Germinal center (tissue), 1 donor: ENCODE measurements at places on chromosomes 7 and 10.
A peak's percentile ranks its signal among the peaks of the same experiment; 100 is the strongest.

DNA sequence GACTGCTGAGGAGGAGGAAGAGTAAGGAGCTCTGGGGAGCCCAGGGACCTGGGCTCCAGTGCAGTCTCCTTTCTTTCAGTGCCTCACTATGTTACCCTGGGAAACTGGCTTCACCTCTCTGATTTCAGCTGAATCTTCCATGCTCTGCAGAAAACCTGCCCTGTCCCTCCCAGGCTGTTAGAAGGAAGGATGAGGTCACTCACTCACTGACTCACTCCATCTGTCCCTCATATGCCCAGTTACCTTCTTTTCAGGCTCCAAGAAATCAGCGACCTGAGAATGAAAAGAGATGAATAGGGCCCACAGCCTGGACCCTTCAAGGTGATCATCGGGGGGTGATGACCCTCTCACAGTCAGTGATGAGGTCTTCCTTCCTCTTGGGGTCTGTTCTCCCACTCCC is 481 bp downstream of the SFTPA2 start:
- no peak for DNase-seq

DNA sequence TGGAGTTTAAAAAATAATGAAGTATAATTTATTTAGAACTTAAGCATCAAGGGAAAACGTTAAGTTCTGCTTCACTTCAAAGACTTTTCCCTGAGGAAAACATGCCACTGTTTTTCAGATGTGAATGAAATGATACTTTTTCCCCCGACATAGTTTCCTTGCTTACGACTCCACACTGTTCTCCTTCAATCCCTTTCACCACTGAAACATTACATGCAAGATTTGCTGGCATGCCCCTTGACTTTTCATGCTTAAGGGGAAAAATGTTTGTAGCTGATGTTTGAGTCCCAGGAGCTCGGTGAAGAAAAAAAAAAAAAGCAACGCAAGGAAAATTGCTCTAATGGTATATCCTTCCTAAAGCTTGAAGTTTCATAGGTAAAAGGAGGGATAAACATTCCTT is 10.0 kb downstream of the GLI3 start:
- DNase-seq: no peak

DNA sequence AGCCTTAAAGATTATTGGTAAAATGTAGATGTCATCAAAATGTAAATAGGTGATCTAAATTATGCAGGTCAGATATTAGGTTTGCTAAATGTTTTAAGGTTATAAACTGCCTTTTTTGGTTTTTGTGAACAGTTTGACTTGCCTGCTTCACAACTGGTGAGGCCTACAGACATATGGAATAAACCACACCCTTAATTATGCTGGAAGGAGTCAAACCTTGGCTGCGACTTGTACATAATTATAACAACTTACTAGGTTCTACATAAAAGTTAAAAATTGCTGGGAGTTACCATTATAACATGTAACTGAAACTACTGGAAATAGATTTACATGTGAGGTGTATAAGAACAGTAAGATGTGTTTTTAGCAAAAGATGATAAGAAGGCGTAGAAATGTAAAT is 31.5 kb upstream of the OPTN start:
- no peak for DNase-seq

GRCh38 chr7:101527844-101528667 is 101.0 kb downstream of the MYL10 start:
- no peak for DNase-seq

GRCh38 chr7:106560482-106560881 is 100.5 kb downstream of the CCDC71L start:
- no peak for DNase-seq

GRCh38 chr10:77873536-77874380 is 52.8 kb downstream of the DLG5 start:
- DNase-seq: peak; percentile 73

DNA sequence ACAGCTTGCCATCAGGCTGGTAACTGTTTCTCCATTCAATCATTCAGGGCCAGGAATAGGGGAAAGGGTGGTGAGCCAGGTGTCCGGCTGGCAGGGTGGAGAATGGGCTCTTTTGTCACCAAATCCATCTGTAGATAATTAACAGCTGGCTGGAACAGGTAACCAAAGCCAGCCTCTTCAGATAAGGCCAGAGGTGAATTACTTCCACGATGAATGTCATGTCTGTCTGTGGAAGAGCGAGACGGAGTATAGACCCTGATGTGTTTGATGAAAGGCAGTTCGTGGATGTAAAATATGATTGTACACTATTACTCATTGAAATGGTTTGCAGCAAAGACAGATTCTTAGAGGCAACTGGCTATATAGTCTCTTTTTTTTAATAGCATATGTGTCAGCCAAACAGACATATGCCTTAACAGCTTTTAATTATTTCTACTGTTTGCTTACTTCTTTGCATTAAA is 149.8 kb downstream of the KLF6 start:
- no peak for DNase-seq

GRCh38 chr7:123096434-123096833 is 100.9 kb upstream of the TAS2R16 start:
- DNase-seq: no peak

GRCh38 chr7:41232086-41232485 is 470.8 kb downstream of the INHBA start:
- no peak for DNase-seq

- DNase-seq: no peak
Measured at GRCh38 chr10:110365356-110366143, 60.8 kb upstream of the SMNDC1 start.

DNA sequence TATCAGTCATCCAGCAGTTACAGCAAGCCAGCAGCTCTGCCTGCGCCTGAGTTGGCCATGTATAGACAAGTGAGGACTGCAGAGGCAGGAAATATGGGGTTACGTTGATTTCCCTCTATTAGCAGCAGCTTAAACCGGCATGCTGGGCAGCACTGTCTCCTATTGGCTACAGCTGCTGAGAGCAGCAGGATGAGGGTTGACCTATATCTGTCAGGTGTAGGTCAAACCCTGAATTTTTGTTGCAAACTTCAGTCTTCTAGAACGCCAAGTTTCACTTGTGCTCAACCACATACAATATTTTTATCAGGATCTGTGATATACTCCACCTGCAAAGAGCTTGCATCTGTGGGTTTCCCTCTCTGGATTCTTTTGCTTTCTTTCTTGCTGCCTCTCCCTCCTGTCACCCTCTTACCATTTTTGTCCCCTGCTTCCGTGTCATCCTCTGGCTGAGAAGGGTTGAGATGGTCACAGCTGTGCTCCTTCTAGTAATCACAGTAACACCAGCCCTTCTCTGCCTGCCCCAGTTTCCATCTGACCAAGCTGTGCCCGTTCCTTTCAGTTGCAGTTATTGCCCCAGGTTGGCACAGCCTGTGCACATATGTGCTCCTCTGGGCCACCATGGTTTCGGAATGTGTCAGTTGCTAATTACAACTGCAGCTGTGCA is 23.8 kb upstream of the GLCCI1 start:
- peak; percentile 74 for DNase-seq

DNA sequence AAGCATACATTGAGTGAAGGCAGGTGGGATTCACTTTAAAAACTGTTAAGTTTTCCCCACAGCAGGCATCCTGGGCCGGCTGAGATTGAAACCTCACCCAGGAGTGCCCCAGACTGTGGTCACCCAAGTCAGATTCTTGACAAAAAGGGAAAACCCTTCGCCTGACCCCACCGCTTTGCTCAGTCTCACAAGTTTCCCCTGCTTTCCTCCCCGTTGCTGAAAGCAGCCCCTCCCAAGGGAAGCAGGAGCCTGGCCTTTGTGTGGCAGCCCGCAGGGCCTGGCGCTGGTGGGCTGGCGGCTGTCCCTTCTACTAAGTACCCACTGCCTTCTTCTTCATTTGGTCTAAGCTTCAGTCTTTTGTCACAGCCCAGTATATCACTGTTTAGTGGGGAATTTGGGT is 16.0 kb downstream of the RNF32 start:
- no peak for DNase-seq

- peak; percentile 10 for DNase-seq
Measured at GRCh38 chr7:122885583-122886356, 490 bp downstream of the CADPS2 start.

DNA sequence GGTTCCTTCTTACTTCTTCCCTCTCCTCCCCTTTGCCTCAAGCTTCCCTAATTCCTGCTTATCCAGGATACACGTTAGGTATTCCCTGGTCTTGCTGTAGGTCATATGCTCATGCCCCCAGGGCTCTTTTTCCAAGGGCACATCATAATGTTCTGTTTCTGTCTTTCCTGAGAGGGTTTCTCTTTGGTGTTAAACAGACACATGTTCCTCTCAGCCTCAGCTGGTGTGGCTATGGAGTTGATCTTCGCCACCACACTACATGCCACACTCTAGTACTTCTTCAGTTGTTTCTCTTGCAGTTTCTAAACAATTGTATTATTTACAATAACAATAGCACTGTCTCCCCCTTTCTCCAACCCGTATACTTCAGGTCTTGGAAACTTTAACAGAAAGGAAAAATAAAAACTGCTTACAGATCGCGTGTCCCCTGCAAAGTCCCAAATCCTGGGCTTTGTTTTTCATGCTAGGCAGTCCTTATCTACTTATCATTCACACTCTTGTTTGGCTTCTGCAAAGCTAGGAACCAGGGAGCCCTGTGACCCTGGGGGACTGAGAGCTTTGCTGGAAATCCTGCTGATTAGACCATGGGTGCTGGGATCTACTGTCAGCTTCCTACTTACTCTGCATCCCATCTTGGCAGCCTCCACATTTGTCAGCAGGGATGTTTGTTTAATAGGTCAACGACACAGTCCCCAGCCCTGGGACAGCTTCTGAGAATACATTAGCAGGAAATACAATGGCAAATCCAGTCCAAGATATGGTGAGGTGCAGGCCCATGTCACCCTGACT is 193.9 kb upstream of the BMPER start:
- DNase-seq: no peak

- no peak for DNase-seq
Measured at GRCh38 chr7:20299647-20300312, 30.9 kb upstream of the ITGB8 start.

GRCh38 chr10:100826983-100827818 is 81.8 kb downstream of the PAX2 start:
- DNase-seq: peak; percentile 59

GRCh38 chr10:43453266-43453831 is 16.4 kb downstream of the ZNF487 start:
- DNase-seq: no peak

- no peak for DNase-seq
Measured at GRCh38 chr7:142172932-142173331, 61.4 kb downstream of the MGAM2 start.

GRCh38 chr10:127997937-127998336 is 91.0 kb downstream of the PTPRE start:
- no peak for DNase-seq

DNA sequence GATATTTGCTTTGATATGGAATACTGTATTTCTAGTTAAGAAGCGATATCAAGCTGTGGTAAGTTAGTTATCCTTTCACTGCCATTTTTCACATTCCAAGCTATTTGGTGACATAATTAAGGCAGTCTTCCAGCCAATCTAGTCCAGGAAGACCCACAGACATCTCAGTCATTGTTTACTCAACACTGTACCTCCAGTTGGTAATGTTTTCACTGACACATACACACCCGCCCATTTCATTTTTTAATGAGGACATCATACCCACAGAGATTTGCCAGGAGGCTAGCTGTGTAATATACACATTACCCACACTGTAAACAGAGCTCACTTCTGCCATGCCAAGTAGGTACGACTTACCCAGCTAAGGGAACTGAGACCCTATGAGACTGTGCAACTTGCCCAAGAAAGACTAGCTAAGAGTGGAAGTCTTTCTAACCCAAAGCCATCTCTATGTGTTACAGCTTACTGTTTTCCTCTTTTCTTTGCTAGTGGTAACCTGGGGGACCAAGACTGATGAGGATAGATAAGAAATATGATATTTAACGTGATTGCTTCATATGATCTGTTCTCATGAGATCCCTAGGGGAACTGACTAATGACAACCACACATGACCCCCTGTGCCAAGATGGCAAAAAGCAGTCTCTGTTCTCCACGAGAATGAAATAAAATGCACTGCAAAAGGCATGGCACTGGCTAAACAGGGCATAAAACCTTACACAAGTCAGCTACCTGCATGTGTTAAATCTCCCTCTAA is 179.0 kb downstream of the DGKI start:
- DNase-seq: no peak

GRCh38 chr10:109929501-109930219 is 6.3 kb upstream of the XPNPEP1 start:
- DNase-seq: no peak

GRCh38 chr10:6297951-6298381 is 95.2 kb downstream of the PFKFB3 start:
- DNase-seq: no peak

DNA sequence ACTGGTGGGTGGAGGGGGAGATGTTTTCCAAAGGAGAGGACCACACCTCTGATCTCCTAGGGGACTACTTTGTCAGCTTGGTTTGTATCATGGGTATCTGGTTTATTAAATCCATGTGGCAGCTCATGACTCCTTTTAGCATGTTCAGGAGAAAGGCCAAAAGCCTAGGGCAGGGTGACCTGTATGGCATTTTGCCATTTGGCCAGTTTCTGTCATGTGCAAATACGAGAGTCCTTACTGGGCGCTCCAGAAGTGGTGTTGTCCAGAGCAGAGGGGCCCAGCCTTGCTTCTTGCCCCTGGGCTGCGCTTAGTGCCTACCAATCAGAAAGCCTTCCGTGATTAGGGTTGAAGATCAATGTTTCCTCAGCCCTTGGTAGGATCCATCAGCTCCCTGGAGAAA is 31.0 kb downstream of the ADRA2A start:
- no peak for DNase-seq

DNA sequence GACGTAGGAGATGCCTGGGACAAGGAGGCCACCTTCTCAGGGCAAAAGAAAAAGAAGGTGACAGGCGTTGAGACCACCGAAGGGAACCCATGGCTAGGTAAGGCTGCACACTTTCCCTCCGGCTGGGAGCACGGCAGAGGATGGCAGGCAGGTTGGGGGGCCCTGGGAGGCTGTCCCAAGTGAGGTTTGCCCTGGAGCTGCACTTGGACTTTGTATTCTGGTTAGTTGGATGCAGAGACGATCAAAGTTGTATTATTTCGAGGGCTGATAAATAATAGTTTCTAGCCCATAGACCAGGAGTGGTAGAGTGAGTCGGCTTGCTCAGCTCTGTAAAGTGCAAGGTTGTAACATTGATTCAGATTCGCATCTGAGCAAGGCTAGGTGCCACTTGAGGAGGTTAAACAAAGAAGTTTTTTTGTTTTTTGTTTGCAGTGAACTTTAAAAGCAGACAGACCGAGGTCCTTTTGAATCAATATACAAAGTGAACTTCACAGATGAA is 608 bp downstream of the ENTPD7 start:
- no peak for DNase-seq

DNA sequence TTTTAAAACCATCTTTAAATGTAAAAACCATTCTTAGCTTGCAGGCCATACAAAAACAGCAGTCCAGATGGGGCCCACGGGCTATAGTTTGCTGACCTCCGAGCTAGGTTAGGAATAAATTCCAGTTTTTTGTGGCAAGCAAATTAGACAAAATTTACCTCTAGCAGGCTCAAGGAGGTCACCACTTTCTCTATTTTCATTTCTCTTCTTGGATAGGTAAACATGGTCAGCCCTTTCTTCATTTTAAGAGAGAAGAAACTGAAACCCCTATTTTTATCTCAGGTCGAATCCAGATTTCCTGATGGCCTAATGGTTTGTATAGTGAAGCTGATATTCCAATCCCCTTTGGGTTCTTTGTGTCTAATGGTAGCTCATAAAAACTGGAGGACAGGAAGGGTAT is 10.7 kb downstream of the IKZF5 start:
- no peak for DNase-seq
